Germinal center (tissue), 1 donor: ENCODE measurements at places on chromosomes 11 and 22.
A peak's percentile ranks its signal among the peaks of the same experiment; 100 is the strongest.

GRCh38 chr22:49040111-49040510, 787.6 kb downstream of the BRD1 start:
- DNase-seq: no peak

GRCh38 chr11:76239483-76240160, 33.3 kb upstream of the WNT11 start:
- DNase-seq: no peak

- DNase-seq: no peak
These were observed 23.8 kb downstream of the ALG12 start for GRCh38 chr22:49894322-49895054.

DNA sequence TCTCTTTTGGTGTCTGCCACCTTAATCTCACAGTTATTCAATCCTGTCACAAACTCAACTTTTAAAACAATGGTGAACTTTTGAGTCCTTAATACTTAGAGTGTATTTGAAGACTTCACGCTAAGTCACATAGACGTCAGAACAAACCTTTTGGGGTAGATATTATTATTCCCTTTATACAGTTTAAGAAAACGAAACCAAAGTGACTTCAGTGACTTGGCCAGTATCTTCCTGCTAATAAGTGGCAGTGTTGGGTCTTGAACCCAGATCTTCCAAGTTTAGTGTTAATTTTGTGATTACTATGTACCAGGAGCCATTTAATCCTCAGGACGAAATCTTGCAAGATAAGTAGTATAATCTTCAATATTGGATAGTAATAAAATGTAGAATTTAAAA, 691 bp downstream of the CEP295 start:
- DNase-seq: no peak

GRCh38 chr22:28894807-28895206, 11.4 kb downstream of the ZNRF3 start:
- no peak for DNase-seq

GRCh38 chr11:18775492-18776292, 15.9 kb downstream of the PTPN5 start:
- DNase-seq: peak; percentile 49

DNA sequence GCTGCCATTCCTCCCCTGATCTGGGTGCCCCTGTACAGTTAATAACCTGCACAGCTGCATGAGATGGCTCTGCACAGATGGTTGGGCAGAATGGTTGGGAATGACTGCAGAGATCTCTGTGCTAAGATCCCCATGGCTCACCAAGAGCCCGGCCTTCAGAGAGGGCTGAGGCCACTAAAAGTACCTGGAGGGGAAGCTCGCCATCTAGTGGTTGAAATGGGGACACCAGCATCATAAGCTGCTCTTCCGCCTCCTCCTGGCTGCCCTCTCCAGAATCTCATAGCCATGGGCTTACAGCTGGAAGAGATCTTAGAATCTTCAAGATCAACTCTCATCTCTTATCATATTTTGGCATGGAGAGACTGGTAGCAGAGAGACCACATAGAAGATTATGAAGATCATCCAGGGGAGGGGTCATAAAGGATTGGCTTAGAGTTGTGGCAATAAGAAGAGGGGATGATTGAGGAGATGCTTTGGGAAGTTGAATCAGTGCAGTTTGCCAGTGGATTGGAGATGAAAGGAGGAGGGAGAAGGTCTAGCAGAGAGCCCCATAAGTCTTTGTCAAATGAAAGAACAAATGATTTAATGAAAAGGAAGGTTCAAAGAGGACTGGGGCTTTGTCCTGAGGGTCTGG, 22.0 kb upstream of the TLCD5 start:
- DNase-seq: peak; percentile 73

DNA sequence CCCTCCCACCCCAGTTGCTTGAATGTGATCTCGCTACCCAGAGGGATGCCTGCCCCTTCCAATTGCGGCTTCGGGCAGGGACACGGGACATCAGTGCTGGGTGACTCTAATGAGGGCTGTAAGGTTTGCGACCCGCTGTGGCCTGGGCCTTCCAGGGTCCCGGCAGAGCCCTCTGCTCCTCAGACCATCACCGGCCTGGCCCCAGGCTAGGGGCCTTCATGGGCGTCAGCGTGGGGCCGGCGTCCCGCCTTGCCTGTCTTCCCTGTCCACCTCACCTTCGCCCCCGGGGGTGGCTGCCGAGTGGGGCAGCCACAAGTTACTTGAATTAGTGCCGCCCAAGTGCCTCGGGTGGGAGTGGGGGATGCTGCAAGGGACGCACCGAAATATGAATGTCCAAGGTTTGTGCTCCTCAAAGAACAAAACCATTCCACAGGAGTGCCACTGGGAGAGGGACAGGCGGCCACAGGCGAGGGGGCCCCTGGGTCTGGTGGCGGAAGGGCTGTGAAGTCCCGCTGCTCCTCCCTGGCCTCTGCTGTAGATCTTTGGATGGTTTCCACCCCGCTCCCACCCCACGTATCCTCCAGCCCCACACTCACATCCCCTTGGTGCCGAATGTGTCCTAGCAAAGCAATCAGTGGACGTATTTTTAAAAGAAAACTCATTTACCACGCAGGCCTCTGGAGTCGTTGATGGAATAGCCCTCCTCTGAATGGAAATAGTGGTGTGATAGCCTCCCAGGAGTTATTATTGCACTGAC, 317.1 kb downstream of the NTM start:
- DNase-seq: no peak

DNA sequence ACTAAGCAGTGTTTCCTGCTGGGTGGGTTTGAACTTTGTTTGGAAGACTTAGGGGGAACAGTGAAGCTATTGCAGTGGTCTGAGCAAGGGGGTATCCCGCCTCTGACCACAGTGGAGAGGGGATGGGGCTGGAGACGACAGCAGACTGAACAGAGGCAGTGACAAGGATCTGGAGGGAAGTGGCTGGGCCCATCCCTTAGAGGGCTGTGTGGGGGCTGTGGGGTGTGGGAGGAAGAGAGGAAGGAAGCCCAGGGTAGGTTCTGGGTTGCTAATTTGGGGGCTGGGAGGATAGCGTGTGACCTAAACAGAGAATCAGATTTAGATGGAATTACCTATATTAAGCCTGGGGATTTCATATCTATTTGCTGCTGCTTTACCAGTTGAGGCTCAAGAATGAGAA, 70.7 kb downstream of the BMAL1 start:
- no peak for DNase-seq

DNA sequence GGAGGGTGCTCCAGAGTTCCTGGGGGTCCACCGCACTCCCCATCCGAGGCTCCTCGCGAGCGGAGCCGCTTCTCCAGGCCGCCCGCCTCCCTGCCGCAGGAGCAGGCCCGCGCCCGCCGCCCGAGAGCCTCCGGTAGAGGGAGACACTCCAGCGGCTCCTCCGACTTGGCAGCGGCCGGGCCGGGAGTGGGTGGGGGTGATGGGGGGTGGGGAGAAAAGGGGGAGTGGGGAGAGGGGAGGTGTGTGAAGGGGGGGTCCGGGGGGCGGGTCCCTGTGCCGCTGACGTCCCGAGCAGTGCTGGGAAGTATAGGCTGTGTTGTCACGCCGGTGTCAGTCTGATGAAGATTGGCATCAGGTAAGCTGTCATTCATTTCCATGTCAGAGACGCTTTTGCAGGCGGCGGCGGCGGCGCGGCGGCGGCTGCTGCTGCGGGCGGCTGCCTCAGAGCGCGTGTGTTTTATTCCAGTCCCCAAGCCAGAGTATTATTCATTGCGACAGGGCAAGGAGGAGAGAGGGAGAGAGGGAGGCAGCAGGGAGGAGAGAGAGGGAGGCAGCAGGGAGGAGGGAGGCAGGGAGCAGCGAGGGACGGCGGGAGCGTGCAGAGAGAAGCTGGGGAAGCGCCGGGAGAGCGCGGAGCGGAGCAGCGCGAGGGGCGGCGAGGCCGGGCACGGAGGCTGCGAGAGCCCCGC, at the start of gene PKNOX2:
TSS of gene PKNOX2 (plus strand) at position 330 of the 689 bp plus-strand sequence. CDS start 186,555 bp downstream, outside the sequence.
- peak; percentile 63 for DNase-seq
